ENCODE measurements at places on chromosomes 7 and 10.

GRCh38 chr7:90834771-90835170 lies 238.7 kb downstream of the CDK14 start:
- no peak for DNase-seq

DNA sequence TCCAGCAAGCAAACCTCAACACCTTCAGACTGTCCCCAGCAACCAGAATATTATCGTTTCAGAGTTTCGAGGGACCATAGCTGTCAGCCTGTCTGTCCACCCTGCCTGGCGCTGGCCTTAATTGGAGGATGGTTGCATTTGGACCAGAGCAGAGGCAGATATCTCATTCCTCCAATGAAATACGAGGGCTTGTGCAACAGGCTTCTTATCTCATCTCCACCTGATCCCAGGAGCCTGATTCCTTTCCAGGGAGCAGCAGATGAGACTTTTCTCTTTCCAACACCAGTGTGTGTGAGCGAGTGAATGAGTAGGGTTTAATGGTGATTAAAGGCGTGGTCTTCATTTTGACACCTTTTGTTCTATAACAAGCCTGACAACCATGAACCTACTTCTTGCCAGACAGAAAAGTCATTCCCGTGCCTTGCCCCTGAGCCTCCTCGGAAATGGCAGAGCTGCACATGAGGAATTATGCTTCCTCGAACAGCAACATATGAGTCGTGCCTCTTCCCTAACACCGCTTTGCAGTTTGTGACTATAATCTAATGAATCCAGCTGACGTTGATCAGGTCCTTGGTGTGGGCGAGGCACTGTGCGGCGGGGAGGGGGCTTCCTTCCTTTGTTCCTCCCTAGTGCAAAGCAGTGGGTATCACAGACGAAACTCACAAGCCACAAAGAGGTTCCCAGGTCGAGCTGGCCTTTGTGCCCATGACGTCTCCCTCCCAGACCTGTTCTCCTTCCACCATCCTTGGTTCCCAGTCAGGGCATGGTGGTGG lies 147.4 kb downstream of the CUX1 start:
- no peak for DNase-seq

- no peak for DNase-seq
Measured at GRCh38 chr10:110033701-110034235, 26.0 kb downstream of the ADD3 start.

DNA sequence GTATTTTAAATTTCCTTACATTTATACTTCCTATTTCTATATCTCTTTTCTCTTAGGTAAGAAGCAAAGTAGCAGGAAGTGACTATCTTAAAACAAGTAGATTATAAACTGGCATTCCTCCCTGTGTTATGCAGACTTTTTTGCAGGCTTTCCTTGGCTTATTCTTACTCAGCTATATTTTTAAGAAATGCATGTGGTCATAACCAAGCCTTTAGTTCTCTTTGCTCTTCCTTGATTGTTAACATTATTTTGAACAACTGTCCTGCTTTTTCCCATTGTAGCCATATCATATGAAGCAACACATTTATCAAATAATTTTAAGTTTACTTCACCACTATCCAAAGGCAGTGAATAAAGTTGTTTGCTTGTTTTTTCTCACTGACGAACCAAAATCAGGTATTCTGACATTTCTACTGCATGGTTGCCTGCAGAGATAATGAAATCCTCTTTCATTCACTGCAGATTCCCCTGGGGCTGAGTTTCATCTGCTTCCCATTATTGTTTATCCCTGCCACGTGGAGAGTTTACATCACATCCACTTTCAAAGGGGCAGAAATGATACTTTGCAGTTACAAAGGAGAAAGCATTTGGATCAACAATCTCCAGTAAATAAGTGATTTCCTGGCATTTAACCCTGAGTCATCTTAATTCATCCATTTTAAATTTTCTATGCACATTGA lies 389.9 kb upstream of the SEMA3C start:
- DNase-seq = no peak

DNA sequence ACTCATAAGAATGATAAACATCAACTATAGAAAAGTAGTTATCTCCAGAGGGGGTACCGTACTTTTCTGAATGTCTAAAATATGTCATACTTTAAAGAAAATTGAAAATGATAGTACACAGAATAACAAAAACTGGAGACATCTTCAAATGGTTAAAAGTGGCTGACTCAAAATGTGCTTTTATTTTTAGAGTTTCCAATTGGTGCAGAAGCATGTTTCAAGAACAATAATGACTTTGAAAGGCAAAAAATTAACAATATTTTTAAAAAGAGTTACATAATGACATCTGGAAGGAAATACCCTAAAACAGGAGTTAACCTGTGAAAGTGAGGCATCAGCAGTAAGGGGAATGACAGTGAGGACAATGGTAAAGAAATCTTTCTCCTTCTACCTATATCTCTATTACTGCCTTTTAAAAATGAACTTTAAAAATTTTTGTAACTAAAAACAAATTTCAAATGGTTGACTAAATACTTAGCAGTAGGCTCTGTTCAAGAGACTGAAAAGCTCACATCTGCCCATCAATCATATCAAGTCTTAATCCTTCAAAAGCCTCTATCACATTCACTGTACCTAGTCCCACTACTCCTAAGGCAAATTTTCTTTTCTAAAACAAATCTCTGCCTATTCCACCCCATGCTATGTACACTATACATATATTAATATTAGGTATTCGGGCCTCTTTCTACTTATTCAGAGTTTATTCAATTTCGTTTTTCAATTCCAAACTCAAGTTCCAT lies 3.0 kb downstream of the ASZ1 start:
- no peak for DNase-seq

GRCh38 chr10:47255033-47255813 lies 44.8 kb upstream of the GDF10 start:
- DNase-seq = no peak

DNA sequence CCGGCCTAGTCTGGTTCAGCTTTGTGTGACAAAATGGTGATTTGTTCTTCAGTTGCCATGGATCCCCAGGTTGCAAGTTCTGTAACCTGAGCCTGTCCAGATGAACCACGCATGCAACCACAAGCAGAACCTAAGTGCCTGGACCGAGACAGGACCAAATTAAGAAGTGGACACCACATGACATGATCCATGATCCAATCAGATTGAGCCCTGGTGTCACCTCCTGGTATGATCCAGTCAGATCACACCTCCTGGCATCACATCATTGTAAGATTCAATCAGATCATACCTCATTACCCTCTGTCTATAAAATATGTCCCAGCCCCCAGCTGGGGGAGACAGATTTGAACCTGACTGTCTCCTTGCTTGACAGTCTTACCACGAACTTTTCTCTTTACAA lies 70.0 kb downstream of the MALSU1 start:
- no peak for DNase-seq

DNA sequence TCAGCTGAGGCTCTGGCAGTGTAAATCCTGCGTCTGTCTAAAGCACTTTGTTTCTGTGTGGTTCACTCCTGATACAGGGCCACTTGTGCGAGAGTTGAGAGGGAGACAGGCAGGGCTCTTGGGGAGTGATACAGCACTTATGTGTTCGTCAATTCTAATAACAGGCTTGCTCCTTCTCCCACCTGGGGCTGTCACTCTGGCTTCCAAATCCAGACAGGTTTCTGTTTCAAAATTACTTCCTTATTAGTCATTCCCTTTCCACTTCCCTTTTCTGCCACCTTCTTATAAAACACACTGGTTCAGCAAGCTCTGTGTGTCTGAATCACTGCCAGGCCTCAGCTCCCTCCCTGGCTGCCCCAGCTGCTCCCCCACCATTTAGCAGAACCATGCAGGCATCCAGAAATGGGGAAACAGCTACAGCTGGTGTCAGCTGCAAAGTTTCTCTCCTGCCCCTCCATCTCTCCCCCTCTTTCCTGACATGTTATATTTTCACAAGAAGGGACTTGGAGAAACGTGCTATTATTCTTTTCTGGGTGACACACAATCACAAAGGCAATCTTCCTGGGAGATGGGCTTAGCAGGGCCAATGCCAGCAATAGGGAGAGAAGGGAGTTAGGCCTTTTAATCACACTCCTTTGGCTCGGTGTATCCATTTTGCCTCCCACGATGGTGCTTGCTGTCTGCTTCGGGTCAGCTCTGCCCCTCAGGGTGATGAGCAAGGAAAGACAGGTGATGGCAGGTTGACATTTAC lies 58.4 kb upstream of the ZNRF2 start:
- DNase-seq = peak; percentile 38

DNA sequence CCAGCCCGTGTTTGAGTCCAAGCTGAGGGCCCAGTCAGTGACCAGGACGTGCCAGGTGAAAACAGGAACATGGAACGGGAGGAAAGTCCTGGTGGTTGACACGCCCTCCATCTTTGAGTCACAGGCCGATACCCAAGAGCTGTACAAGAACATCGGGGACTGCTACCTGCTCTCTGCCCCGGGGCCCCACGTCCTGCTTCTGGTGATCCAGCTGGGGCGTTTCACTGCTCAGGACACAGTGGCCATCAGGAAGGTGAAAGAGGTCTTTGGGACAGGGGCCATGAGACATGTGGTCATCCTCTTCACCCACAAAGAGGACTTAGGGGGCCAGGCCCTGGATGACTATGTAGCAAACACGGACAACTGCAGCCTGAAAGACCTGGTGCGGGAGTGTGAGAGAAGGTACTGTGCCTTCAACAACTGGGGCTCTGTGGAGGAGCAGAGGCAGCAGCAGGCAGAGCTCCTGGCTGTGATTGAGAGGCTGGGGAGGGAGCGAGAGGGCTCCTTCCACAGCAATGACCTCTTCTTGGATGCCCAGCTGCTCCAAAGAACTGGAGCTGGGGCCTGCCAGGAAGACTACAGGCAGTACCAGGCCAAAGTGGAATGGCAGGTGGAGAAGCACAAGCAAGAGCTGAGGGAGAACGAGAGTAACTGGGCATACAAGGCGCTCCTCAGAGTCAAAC lies 5.2 kb downstream of the GIMAP5 start:
- no peak for DNase-seq

- DNase-seq = no peak
Measured at GRCh38 chr7:135811506-135811905, 62.9 kb upstream of the FAM180A start.

- peak; percentile 91 for DNase-seq
Measured at GRCh38 chr7:151085691-151086620, at the start of gene AGAP3. Gene AGAP3 (plus strand): TSS chr7:151086475. CDS start chr7:151086742, 267 bp downstream.

DNA sequence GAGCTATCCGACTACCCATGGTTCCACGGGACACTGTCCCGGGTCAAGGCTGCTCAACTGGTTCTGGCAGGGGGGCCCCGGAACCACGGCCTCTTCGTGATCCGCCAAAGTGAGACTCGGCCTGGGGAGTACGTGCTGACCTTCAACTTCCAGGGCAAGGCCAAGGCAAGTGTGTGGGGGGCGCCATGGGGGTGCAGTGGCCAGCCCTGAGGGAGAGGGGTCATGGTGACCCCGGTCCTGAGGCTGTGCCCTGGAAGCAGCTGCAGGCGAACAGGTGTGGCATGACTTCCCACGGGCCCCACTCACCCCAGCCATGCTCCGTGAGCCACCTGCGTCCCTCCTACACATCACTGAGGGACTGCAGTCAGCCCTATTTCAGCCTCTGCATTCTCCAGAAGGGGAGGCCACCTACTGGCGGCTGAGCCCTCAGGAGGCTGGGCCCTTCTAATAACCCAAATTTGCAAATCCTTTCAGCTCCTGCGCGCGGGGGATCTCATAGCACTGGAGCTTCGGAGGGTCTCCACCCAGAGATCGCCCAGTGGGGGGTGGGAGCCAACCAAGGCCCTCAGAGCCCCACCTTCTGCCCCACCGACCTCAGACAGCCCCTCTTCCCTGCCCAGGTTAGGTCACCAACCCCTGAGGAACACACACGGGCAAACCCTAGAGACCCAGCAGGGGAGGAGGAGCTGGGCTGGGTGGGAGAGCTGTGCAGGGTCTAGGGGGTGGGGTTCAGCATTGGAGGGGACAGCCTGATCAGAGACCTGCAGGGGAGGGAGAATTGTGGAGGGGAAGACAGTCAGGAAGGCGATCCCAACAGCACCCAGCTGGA lies 30.8 kb downstream of the SH2B2 start:
- peak; percentile 69 for DNase-seq

GRCh38 chr7:96118449-96119001 lies 203.4 kb downstream of the SLC25A13 start:
- peak; percentile 17 for DNase-seq

- no peak for DNase-seq
Measured at GRCh38 chr10:104957178-104957841, 316.2 kb downstream of the SORCS3 start.

- DNase-seq = no peak
Measured at GRCh38 chr10:71911296-71911953, 52.8 kb upstream of the CHST3 start.

DNA sequence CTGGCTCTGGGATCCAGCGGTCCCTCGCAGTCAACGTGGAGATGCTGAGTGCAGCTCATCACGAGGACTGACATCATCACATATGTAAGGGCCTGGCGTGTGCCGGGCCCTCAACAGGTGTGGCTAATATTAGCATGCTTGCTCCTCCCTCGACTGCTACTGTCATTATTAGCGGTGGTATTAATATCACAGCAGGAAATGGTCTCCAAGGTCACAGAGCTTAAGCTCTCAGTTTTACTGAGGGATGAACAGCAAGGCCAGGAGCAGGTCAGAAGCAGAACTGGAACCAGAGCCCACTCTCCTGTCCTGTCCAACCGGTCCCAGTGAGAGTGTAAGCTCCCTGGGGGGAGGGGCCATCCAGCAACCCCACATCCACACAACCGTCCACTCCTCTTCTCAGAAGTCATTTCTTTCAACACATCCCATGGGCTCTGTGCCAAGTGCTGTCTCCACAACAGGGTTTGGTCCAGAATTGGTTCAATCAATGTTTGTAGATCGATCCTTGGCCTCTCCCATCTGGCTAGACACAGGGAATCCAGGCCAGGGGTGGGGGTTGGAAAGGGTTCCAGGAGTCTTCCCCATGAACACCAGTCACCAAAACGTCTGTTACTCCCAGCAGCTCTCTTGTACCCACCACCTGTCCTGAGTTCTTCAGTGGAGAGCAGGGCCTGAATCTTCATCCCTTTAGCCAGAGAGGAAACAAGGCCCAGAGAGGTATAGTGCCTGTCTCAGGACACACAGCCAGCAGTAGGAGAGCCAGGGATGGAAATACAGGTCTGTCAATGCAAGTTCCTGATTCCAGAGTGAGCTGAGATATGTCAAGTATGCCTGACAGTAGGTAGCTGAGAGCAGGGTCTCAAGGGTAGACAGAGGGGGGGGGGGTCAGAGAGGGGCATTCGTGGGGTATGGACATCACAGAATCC lies 45.3 kb upstream of the ZMIZ1 start:
- DNase-seq = no peak

DNA sequence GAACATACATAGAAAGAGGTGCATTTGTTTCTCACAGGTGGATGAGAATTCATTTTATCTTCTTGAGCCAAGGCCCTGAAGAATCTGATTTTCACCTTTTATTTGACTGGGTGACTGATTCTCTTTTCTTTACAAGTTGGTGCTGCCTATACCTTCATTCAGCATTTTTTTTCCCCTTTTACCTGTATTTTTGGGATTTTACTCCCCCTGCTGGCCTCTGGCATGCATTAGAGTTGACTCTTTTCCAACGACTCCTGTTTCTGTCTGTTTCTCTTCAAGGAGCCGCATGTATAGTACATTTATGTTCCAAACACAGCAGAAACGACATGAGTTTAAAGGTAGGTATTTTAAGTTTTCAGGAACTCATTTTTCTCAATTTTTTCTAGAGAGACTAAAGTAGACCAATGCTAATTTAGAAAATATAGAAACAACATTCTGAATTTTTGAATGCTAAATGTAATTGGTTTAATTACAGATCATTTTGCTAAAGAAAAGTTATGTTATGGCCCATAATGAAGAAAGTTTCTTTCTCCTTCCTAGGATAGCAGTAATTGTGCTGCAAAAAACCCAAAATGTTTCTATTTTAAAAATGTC lies 149.8 kb upstream of the HDAC9 start:
- peak; percentile 43 for DNase-seq
